ENCODE measurements at places on chromosomes 1 and 21.

- no peak for DNase-seq
Measured at GRCh38 chr1:36766481-36766880, 267.8 kb downstream of the GRIK3 start.

DNA sequence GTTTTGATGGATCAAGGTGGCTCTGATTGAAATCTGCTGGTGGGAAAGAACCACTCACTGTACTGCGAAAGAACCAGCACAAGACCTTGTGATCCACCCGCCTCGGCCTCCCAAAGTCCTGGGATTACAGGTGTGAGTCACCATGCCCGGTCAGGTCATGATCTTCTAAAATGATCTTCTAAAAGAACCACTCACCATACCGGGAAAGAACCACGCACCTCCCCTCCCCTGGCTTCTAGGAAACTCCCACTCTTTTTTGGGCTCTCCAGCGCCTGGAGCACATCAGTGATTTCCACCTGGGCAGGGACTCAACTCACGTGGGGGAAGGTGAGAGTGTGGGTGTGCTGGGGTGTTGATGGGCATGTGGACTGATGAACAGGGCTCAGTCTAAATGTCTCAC, 7.9 kb upstream of the RAB7B start:
- DNase-seq = no peak

DNA sequence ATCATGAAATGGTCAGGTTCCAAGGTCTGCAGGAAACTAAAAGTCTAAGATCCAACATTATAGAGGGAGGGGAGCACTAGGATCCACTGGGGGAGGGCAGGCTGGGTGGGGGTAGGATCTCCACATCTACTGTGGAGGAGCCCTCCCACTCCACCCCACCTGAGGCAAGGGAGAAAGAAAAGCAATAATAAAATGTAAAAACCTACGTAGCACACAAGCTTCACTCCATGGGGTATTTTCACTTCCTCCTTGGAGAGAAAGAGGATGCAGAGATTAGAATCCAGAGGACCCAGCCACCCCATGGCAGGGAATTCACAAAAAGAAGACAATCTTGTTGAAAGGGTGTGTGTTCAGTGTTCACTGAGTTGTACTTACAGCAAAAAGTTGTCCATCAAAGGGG, 14.4 kb downstream of the SPOCD1 start:
- DNase-seq = no peak

GRCh38 chr1:234103198-234103597, 198.7 kb downstream of the SLC35F3 start:
- DNase-seq = no peak

DNA sequence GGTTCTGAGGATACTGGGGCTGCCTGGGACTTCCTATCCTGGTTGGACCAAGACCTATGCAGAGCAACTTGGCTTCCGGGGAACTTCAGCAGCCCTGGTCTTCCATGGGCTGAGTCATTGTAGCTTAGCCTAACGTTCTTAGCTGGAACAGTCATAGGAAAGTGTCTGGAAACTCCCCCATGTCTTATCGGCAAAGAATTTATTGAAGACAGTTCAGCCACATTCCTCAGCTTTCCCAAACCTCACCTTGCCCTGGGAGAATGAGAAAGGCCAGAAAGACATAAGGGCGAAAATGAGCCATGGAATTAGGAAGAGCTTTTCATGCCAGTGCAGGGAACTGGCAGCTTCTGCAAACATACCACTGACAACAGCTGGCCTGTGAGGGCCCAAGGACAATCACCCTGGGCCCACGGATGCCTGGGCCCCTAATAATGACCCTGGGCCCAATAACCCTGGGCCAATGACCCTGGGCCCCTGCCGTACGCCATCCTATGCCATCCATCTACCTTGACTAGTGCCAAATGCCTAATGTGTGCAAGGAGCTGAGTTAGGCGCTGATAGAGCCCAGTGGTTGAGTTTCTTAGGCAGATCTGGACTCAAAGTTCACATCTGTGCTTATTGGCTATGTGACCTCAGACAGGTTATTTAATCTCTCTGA, 114.4 kb upstream of the GADD45A start:
- no peak for DNase-seq

DNA sequence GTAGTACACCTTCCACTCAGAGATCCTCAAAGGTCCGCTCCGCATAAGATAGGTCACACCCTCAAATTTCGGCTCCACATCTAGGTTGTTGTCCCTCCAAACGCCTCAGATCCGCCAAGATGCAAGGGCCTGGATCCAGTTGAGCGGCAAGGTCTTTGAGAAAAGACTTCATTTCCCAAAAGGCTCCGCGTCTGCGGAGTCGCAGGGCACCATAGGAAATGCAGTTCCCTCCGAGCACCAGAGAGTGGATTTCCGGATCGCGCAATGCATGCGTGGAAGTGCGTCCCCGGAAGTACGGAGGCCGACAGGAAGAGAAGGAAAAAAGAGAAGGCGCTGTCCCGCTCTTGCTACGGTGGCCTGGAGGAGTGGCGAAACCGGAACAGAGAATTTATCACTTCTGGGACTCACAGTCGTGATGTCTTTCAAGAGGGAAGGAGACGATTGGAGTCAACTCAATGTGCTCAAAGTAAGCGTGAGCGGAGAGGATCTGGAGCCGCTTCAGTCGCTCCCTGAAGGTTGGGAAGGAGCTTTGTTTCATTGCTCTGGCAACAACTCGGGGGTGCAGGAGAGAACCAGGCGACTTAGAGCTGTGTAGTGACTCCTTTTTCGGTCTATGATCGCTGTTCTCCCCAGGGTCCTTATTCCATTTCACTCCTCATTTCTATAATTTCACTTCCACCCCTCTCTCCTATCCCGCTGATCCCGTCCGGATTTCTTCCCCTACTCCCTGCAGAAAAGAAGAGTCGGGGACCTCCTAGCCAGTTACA, at the start of the genes LYSMD1 and SCNM1:
LYSMD1 (minus strand) TSS at position 165 of the 767 bp plus-strand sequence. CDS start 644 bp downstream, outside the sequence.
SCNM1 (plus strand) TSS at position 407 of the 767 bp plus-strand sequence; CDS start at position 416, 9 bp downstream.
- DNase-seq = peak; percentile 93

GRCh38 chr1:154117642-154118041, 37.2 kb downstream of the NUP210L start:
- DNase-seq = no peak

DNA sequence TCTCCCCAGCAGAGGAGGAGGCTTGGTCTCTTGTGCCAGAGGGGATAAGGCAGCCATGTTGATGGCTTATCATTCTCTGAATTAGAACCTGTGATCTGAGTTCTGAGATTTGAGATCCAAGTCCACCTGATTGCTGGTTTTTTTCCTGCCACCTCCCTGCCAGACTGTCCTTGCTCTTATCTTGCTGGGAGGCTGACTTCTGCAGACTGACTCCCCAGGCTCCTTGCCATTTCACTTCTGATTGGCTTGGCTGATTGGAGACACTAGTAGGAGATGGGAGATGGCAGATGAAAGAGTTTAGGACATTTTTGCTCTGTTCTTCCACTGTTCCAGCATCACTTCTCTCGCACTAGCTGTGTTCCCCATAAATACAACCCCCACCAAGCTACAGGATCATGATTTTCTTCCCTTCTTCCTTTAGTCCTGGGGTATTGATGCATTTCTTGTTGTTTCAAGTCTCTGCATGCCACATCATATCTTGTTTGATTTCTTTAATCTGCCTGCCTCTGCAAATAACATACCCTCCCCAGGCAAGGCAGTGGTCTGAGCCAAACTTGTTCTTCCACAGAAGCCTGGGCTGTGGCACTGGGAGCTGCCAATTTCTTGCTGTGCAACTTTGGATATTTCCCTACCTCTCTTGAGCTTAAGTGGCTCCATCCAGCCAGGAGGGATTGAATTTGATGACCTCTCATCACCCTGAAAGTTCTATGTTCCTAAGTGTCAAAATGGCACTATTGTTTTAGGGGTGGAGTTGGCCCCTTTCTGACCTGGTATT, 963 bp upstream of the CYP4B1 start:
- no peak for DNase-seq

- DNase-seq = no peak
Measured at GRCh38 chr1:100523038-100523652, 14.8 kb upstream of the GPR88 start.

- DNase-seq = no peak
Measured at GRCh38 chr1:168643152-168643551, 66.7 kb downstream of the XCL1 start.

DNA sequence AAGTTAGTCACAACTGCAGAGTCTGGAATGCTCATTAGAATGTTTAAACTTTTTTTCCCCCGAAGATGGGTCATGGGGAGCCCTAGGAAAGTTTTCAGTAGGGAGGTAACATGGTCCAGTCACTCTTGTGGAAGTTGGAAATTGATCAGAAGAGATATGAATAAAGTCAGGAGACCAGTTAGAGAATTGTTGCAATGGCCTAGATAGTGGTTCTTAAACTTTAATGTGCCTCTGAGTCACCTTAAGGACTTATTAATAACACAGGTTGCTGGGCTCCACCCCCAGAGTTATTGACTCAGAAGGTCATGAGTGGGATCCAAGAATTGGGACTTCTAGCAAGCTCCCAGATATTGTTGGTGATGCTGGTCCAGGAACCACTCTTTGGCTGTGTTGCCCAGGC, 3.2 kb upstream of the TFAP2E start:
- DNase-seq = no peak

GRCh38 chr1:91591175-91591974, 90.7 kb downstream of the CDC7 start:
- DNase-seq = no peak

- no peak for DNase-seq
Measured at GRCh38 chr1:201786824-201787223, 42.1 kb upstream of the IPO9 start.

DNA sequence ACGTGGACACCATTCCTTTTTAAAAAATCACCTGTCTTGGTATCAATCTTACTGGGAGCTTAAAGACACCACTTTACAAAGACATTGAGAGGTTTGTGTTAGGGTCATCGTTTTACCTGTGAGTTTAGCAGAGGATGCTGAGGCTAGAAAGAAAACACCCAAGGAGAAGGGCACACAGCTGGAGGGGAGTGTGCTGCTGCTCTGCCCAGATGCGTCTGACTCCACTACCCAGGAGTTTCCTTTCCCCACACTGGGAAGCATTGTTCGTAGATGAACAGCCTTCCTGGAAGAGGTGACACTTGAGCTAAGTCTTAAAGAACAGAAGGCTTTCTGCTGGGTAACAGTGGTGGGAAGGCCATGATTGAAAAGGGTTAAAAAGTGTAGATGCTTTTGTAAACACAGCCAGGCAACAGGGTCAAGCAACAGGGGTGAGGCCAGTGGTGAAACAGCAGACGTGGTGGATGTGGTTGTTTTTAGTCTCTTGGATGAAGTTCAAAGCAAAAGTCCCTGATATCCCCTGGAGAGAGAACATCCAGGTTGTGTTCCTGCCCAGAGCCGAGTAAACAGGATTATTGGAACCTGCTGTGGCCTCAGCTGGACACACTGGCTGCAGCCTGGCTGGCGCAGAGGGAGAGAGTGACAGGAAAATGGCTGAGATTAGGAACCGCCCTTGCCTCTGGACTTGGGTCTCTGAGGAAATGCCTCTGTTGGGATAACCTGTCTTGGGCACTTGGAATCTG, 198.6 kb upstream of the JUN start:
- no peak for DNase-seq

- no peak for DNase-seq
Measured at GRCh38 chr1:212070720-212071302, 35.3 kb downstream of the DTL start.

DNA sequence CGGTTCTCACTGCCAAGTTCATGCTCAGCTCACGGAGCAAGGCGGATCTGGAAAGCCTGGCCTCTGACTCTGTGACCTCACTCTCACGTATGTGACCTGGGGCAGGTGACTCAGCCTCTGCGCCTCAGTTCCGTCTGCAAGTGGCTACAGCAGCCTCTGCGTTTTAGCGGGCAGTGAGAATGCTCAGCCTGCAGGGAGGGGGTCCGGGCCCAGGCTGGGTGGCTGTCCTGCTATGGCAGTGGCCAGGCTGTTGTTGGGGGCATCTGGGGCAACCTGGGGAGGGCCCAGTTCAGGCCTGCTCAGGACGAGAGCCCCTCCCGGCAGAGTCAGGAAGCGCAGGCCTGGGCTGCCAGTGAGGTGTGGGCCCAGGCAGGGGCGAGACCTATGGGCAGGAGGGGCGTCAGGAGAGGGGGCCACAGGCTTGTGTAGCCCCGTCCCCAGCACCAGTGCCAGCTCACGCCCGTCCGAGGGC, 27.9 kb downstream of the ARHGEF16 start:
- no peak for DNase-seq

DNA sequence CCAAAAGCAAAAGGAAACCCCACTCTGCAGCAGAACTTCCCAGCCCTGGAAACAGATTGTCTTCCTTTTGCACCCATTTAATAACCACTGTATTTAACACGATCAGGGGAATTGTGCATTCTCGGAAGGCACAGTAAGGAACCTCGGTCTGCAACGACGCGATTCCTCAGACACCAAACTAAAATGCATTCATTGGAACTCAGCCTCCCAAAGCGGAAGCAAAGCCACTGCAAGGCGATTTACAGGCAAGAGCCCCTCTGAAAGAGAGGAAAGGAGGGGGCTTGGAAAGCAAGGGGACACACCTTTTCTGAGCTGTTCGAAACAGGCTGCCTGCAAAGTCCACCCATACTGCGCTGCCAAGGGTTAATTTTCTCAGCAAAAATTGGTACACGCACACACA, 297.7 kb downstream of the OMA1 start:
- no peak for DNase-seq

DNA sequence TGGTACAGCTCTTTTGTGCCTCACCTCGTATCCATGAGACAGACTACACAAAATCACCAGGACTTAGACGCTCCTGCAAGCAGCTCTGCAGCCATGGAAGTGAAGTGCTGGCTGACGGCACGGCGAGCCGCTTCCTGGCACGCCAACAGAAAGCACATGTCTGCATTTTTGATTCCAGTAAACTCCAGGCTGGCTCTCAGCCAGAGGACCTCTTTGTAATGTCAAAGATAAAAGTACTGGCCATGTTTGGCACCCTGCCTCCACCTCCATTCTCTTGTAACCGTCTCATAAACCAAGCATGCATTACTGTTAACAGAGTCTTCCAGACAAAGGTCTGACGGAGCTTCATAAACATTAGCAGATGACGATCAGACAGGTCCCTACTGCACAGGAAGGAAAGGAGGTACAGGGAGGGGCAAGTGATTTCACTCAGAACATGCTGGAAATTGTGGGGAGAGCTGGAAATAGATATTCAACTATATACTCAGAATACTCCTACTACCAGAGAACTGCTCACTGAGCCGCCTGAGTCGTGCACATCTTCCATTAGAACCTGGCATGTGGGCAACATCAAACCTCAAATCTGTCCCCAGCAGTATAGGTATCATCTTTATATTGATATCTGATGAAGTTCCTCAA, 632.0 kb downstream of the SMYD3 start:
- no peak for DNase-seq

GRCh38 chr1:6730473-6730872, 28.9 kb upstream of the DNAJC11 start:
- no peak for DNase-seq
